ENCODE measurements at places on chromosomes 2 and 18.

DNA sequence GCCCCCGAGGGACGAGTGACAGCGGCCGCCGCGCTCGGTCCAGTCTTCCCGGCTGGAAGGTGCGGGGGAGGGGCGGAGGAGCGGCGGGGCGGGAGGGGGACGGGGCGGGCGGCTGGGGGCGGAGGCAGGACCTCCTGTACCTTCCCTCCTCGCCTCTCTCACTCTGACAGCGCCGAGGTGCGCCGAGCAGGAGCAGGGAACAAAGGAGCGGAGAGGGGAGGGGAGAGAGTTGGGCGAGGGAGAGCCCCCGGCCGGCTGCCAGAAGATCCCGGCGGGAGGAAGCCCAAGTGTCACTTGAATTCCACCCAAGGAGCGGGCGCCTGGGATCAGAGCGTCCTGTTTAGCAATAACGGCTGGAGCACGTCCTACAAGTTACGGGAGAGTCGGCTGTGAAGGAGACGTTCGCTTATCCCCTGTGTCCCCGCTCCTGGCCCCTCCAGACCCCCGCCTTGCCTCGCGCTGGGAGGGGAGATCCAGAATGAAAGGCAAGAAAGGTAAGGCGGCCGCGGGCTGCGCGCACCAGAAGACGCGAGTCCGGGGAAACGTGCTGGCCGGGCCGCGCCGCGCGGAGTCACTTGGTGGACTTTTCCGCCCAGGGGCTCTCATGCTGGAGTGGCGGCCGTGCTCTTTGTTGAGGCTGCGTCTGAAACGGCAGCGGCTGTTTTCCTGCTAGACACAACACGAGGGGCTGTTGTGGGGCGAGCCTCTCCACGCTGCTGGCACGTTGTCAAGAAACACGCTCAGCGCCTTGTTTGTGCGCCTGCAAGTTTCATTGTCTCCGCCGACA lies at the start of gene TGIF1:
TSS of gene TGIF1 (plus strand) at position 161 of the 787 bp plus-strand sequence. CDS start at position 479, 318 bp downstream.
- peak; percentile 88 for DNase-seq

DNA sequence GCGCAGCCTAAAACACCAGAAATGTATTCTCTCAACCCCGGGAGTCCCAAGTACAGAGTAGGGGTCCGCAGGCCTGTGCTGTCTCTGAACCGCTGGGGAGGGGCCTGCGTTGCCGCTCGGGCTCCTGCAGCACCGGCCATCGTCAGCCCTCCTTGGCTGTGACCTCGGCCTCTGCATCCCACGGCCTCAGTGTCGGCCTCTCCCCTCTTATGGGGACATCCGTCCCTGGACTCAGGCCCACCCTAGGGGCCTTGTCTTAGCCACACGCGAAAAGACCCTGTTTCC lies 50.5 kb downstream of the KCNG2 start:
- DNase-seq: no peak

- DNase-seq: no peak
These were observed 60.1 kb upstream of the PAX3 start for GRCh38 chr2:222358876-222359275.

- DNase-seq: no peak
These were observed 45.1 kb upstream of the ZNF396 start for GRCh38 chr18:35422237-35422636.

- no peak for DNase-seq
These were observed 26.6 kb upstream of the COLEC12 start for GRCh38 chr18:527146-527545.

DNA sequence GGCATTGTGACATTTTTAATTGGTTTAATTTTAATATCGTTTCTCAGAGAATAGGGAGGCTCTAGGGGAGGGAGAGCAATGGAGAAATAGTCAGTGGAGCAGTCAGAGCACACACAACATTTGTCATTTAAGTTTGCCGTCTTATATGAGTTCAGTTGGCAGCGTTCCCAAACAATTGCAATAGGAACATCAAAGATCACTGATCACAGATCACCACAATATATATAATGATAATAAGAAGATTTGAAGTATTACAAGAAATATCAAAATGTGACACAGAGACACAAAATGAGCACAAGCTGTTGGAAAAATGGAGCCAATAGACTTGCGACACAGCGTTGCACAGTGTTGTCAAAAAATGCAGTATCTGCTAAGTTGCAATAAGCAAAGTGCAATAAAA lies 303.7 kb downstream of the CDH19 start:
- no peak for DNase-seq

- no peak for DNase-seq
These were observed 34.3 kb downstream of the MSH2 start for GRCh38 chr2:47437287-47437686.

- no peak for DNase-seq
These were observed 134.7 kb upstream of the CCDC150 start for GRCh38 chr2:196504788-196505187.

- DNase-seq: no peak
These were observed 48.7 kb downstream of the PKP4 start for GRCh38 chr2:158505448-158505934.

DNA sequence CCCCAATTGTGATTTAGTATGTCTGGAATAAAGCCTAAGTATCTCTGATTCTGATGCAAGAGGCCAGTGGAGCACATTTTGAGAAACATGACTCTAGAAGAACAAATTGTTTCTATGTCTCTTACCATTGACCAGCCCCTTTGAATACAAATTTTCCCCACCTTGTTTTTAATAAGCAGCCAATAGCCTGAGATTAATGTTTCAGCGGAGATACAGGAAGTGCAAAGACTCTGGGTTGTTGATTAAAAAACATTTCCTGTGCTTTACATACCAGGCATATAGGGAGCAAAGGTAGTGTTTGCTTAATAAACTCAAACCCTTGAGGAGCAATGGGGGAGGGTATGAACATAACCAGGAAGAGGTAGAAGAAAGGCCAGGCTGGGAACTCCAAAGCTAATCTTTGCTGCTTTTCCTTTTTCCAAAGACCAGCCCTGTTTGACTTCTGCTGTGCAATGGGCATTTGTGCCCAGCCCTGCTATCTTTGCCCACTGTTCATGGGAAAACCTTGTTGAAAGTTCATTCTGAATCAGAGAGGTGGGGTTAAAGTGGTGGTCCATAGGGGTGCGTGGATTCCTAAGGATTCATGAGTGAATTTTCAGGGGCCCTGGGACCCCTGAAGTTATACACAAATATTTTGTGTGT lies 29.3 kb downstream of the UPP2 start:
- no peak for DNase-seq

- no peak for DNase-seq
These were observed 52.1 kb downstream of the CYRIA start for GRCh38 chr2:16613539-16614011.

- DNase-seq: no peak
These were observed 42.5 kb downstream of the FER1L5 start for GRCh38 chr2:96684883-96685576.

GRCh38 chr2:11535899-11536344 lies 2.1 kb downstream of the GREB1 start:
- no peak for DNase-seq

DNA sequence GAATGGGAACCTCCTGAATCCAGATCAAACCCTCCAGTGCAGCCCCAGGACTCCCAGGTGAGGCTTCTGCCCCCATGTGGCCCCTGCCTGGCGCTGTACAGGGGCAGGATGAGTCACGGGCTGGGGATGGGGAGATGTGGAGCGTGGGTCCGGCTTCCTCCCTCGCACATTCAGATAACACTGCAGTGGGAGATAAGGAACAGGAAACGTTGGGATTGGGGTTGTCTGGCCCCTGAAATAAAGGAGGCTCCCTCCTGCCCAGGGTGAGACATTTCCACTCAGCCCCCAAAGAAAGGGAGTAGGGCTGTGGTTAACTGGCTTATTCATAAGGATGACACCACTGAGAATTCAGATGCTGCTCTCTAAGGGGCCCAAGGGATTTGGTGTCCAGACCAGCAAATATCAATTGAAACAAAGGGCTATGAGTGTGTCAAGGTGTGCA lies 30.7 kb downstream of the IGFBP5 start:
- no peak for DNase-seq

GRCh38 chr2:121038891-121039616 lies 245.9 kb downstream of the TFCP2L1 start:
- DNase-seq: no peak
